ENCODE measurements at places on chromosomes 3 and 15.

GRCh38 chr3:72175296-72175858 is 390.4 kb upstream of the PROK2 start:
- DNase-seq = no peak

DNA sequence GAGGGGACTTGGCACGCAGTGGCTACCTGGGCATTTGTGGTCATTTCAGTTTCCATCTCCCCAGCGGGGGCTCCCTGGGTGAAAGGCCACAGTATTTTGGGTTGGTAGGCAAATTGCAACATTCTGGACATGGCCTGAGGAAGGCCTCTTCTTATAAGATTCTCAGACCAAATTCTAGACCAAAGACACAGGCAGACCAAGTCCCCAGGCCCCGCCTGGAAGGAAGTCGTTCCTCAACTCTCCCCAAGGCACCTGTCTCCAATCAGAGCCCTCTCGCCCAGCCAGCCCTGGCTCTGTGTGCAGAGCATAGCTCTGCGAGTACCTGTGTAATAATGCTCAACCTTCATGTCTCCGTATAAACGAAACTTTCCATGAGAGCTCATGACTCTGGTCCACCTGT is 53.1 kb downstream of the GRIP2 start:
- no peak for DNase-seq

DNA sequence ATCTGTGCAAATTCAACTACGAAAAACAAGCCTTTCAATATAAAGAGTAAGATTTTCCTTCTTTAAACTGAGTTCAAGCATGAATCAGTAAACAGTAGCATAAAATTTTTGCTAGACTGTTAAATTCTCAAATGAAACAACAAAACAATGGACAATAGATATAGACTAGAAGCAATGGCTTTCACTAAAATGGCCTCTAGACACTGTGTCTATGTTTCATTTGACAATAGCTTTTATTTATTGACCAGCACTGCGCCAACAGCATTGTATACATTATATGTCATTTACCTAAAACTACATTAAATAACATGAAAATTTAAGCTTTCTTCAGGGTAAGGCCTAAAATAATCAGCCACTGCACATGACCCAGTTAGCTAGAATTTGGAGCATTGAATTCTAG is 148.5 kb downstream of the DUT start:
- no peak for DNase-seq

DNA sequence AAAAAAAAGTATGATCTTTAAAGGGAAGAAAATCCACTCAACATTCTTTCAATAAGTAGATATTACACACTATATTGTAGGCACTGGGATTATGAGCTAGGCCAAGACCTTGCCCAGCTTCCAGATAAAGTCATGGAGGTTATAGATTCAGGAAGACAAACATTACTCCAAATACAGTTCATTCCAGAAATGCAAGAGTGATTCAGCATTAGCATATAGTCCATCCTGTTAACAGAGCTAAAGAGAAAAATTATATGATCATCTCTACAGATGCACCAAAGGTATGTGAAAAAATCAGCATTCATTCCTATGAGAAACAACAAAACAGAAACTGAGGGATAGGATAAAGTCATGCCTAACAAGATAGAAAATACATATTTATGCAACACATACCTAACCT is 42.1 kb upstream of the NSMCE3 start:
- DNase-seq = no peak

DNA sequence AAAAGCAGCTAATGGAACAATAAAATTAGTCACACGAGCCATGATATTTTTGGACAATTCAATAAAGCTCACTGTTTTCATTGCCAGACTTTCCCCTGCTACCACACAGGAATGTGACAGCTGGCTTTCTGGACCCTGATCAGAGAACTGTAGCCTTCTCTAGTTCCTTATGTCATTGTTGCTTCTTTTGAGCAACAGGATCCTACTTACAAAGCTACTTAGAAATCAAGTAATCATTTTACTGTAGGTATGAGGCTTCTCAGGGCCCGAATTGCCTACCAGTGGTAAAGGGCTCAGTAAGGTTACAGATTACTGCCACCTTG is 94.3 kb upstream of the AADACL2 start:
- DNase-seq = peak; percentile 51

DNA sequence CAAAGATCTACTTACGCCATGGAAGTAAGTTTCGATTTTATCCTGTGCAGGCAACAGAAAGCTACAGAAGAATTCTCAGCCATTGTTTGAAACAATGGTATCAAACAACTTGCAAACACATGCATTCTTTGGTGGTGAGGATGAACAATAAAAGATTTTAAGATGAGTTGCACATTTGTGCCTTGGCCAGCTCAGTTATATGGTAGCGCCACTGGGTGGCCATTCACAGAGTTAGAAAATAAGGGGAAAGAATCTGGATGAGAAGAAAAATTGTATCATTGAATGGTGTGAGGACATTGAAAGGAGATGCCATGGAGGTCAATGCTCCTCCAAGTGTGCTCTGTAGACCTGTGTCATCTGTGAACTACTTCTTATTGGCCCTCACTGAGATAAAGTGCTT is 11.6 kb downstream of the CADPS start:
- no peak for DNase-seq

DNA sequence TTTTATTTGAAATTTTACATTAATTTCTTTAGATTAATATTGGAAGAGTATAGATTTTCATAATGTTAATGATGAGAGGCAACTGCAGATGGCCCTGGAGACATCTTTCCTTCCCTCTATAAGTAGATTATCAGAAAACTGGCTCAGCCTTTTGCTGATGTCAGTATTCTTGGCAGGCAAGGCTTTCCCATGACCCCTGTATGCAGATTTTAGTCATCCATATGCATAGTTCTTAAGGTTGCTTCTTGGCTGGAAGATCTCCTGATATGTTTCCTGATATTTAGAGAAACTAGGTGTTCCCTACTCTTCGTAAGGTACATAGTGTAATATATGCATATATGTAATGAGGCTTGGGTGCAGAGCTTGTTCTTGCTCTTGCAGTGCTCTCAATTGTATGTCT is 911.4 kb downstream of the EPHA3 start:
- no peak for DNase-seq

- no peak for DNase-seq
These were observed 20.7 kb downstream of the ITGA11 start for GRCh38 chr15:68411343-68411675.

DNA sequence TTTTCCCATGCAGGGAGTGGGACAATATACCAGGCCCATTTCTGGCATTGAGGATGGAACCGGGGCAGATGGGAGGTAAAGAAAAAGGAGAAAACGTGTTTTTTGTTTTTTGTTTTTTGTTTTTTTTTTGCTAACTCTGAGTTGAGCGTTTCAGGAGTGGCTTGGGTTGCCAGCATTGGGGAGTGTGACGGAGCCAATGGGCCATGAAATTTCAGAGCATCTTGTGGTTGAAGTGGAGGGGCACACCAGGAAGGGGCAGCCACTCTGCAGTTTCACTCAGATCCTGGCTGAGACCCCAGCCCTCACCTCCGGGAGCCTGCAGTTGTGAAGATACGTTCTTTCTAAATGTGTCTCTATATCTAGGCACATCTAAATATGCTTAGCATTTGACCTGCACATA is 240.5 kb downstream of the TLE3 start:
- DNase-seq = no peak

Data from skin of body (tissue), 3 donors.